ENCODE measurements at places on chromosomes 5 and 9.

DNA sequence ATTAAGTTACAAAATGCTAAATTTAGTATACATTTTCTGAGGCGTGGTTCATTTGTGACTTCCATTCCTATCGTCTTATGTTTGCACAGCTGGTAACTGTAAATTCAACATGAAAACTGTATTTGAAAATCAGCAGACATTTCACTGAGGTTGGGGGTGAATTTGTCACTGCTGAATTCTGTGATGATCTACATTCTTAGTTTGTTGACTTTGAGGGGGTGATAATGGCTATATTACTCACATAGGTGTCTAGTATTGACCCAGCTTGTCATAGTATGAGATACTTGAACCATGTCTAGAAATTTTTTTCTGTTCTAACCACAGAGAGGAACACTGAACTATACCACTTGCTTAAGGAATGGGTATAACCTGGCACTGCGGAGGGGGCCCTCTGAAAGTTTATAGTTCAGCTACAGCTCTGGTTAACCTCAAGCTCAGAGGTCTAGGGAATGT, 313.3 kb downstream of the PIK3R1 start:
- no peak for DNase-seq

DNA sequence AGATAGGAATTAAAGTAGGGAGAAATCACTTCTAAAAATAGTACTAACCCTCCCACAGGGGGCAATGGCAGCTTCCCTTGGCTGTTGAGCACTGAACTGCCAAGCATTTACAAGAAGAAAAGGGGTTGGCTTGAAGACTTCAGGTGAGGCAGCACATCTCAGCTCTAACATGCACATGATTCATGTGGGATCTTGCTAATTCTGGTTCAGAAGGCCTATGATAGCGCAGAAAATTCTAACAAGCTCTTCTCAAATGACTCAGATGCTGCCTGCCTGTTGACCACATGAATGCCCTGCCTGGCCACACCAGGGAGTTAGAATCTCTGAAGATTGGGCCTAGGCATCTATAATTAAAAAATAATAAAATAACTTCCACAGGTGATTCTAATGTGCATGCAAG, 22.6 kb downstream of the CD180 start:
- DNase-seq = no peak

GRCh38 chr5:73812962-73813588, 187.1 kb downstream of the ARHGEF28 start:
- DNase-seq = no peak

DNA sequence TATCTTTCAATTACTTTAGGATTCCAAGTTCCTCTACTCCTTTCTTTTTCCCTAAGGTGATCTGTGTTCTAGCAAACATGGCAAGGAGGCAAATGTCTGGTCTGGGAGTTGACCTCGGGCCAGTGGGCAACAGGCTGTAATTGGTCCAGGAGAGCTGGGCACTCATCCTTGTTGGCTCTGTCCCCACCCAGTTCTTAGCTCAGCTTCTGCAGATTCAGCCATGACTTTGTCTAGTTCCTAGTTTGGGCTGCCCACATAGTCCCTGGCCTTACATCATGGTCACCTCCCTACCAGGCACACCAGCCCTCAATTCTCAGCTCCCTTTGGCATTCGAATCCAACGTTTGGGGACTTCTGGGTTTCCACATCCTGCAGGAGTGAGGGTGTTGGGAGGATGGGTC, 92.1 kb upstream of the DAP start:
- DNase-seq = no peak

- DNase-seq = no peak
These were observed 1009.4 kb downstream of the TLE1 start for GRCh38 chr9:80679916-80680315.

GRCh38 chr5:98755406-98755805, 18.1 kb upstream of the RGMB start:
- no peak for DNase-seq

DNA sequence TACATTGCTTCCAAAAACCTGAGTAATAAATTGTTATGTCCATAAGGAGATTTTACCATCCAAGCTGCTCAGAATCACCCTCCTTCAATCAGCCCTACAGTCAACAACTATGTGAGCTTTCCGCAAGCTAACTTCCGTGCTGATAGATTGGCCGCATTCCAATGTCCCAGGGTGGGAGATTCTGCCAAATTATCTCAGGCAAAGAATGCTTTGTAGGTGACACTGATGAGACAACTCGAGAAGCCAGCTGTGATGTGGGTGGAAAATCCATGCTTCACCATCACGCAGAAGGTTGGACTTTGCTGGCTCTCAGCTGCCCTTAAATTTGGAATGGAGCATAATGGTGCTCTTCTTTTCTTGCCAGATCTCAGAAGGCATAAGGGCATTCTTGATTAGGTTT, 44.9 kb upstream of the HCN1 start:
- DNase-seq = no peak

GRCh38 chr5:67033880-67034651, 162.5 kb downstream of the CD180 start:
- no peak for DNase-seq

Measured in activated naive CD4-positive, alpha-beta T cell treated with anti-CD3 and anti-CD28 coated beads for 36 hours (primary cell).